Activated naive CD8-positive, alpha-beta T cell treated with anti-CD3 and anti-CD28 coated beads for 36 hours (primary cell): ENCODE measurements at places on chromosomes 2 and 18.
A peak's percentile ranks its signal among the peaks of the same experiment; 100 is the strongest.

- DNase-seq = no peak
Measured at GRCh38 chr18:37935086-37935485, 369.5 kb upstream of the CELF4 start.

- no peak for DNase-seq
Measured at GRCh38 chr2:211093743-211094303, 537.4 kb downstream of the CPS1 start.

GRCh38 chr2:55772109-55772980 lies 78.7 kb upstream of the PNPT1 start:
- no peak for DNase-seq

DNA sequence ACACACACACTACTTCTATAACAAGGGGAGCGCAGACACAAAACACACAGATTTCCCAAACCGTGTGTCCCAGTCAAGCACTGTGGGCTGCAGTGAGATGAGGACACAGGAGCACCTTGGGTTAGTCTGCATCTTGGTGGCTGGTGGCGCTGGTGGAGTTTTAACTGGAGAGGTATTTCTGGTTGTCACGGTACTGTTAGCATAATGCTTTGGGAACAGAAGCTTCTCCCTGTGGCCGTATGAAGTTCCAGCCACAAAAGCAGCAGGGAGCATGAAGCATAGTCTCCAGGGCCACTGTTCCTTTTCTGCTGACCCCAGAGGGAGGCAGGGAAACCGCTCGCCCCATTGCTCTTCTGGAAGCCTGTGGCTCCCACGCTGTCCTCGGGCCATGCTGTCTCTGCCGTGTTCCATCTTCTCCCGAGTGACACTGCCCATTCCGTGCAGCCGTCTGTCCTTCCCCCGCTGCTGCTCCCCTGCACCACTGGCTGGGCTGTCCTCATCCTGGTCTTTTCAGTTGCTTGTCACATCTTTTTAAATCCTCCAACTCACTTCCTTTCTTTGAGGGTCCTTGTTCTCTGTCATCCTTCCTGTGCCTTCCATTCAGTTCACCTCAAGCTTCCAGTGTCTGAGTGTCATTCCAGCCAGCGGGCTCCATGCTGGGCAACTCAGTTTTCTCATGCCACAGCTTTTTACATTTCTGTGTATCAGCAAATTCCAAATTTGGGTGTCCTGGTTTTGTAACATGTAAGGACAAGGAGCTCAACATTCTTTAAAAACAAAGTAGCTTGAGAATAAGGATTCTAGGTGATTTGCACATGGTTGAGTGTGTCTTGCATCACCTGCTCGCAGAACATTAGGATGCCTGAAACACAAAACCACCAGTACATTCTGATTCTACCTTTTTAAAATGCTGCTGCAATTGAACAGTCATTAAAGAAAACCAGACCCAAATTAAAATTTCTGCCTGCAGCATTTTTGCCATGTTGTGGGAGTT lies 125.0 kb downstream of the MTCL1 start:
- DNase-seq = no peak

- DNase-seq = no peak
Measured at GRCh38 chr2:217790681-217791392, 212.0 kb downstream of the TNS1 start.

- DNase-seq = no peak
Measured at GRCh38 chr2:59713577-59713976, 839.9 kb downstream of the BCL11A start.

- DNase-seq = no peak
Measured at GRCh38 chr18:62464266-62464665, 58.6 kb upstream of the ZCCHC2 start.

DNA sequence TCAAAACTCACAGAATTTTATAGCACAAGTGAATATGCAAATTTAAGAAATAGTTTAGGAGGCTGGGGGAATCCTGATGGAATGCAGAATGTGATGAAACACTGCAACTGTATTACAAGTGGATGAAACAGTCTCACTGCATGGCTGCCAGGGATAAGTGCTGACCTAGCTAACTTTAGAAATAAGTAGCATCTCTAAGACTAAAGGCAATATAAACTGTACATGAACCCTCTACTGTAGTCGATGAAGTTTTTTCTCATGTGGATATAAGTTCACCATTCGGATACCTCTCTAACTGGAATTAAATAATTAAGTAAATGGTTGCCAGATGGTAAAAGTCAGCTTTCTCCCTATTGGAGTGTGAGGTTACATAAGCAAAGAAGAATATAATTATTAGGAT lies 777.8 kb upstream of the RAB6C start:
- no peak for DNase-seq

- DNase-seq = no peak
Measured at GRCh38 chr2:207640661-207641060, 15.5 kb upstream of the METTL21A start.

DNA sequence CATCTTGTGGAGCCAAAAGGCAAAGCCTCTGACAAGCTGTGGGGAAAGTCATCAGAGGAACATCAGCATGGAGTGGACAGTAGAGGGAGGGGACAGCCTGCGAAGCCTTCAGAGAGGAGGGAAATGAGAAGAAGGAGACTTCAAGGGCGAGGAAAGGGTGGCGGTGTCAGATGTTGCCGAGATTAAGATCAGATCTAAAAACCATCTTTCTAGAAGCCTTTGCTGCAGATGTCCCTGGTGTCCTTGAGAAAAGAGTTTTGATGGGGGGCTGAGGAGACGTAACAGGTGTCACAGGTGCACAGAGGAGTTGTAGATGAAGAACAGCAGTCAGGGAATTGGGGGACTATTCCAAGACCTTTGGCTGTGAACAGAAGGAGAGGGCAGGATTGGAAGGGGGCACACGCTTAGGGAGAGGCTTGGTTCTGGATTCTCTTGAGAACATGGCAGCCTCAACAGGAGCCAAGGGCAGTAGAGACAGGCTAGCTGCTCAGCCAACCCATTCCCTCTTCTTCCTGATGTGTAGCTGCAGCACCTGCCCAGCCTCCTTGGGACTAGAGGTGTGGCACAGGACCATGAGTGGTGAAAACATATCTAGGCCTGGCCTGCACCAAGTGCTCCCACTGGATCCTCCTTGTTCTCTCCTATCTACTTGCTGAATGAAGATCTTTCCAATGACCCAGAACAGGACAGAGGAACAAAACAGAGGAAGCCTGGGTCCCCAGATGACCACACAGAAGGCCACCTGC lies 22.7 kb upstream of the NCL start:
- no peak for DNase-seq

GRCh38 chr2:83823229-83823628 lies 635.9 kb downstream of the SUCLG1 start:
- DNase-seq = no peak

GRCh38 chr2:103448495-103448894 lies 686.7 kb downstream of the TMEM182 start:
- DNase-seq = no peak

DNA sequence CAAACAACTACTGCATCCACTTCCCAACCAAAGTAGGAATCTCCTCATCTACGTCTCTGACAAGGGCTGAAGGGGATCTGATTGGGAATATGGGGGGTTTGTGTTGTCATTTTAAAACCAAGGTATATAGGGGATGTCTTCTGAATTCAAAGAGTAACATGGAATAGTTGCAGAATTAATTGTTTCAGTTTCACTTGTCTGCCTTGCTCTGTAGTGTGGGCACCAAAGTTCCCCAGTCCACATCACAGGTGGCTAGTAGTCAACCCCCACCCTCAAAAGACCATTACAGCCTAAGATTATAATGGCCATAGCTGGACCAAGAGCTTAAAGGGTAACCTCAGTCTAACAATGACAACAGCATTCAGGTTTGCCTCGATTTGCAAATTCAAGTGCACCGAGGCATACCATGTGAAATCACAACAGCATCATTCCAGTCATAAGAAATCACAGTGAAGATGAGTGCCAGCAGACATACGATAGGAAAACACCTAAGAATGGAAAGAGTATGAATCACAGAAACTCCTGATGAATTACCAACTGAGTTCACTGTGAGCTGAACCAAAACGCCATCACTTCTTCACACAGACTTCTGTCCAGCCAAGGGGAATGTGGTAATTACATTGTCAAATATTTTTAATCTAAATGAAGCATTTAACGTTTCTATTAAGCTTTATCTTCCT lies 52.4 kb downstream of the MYO5B start:
- no peak for DNase-seq

- DNase-seq = no peak
Measured at GRCh38 chr18:5558851-5559250, 15.1 kb upstream of the EPB41L3 start.

DNA sequence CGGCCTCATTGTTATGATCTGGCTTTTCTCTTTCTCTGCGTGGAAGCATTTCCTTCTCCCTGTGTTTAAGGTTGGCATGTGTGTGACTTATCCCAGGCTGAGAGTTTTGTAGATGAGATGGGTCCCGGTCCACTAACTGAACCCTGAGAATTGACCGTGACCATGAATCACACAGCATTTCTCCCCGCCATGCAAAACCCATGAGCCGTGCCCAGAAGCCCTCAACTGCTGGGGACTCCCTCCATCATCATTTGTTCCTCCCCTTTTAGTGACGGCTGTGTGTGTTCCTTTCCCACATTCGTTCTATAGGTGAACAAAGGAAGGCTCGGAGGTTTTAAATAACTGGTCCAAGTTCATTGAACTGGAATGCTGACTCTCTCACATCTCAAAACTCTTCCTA lies 30.1 kb upstream of the TXNDC2 start:
- no peak for DNase-seq

GRCh38 chr2:241772063-241772499 lies 4.5 kb upstream of the GAL3ST2 start:
- DNase-seq = peak; percentile 37

GRCh38 chr2:173077506-173078177 lies 2.0 kb downstream of the MAP3K20 start:
- DNase-seq = no peak

DNA sequence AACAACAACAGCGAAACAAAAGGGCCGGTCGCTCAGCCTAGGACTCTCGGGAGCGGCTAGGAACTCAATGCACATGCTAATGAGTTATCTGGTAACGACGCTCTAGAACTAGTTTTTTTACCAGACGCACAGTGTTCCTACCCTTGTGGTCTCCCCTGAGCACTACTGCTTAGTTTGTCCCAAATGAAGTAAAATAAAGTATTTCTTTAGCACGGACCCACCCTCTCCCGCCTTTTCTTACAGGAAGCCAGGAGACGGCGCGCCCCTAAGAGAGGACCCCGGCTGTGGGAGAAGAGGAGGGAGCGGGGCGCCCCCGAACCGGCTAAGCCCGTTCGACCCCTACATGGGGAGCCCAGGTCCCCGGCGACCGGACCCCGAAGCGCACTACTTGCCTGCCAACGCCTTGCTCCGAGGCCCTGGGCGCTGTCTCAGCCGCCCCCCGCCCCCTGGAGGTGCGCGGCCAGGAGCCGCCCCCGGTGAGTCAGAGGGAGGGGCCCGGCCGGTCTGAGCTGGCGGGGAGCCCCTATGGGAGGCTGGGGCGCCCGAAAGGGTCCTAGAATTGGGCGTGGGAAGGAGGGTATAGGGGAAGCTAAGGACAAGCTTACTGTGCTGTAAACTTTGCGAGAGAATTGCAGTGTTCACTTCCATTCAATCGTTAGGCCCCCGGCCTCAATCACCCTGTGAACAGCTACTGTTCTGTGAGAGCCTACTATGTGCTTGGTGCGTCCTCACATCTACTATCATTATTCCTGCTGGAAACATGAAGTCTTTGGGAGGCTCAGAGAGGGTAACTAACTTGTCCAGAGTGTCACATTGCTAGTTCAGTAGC lies 3.6 kb upstream of the CAPG start:
- DNase-seq = peak; percentile 78

DNA sequence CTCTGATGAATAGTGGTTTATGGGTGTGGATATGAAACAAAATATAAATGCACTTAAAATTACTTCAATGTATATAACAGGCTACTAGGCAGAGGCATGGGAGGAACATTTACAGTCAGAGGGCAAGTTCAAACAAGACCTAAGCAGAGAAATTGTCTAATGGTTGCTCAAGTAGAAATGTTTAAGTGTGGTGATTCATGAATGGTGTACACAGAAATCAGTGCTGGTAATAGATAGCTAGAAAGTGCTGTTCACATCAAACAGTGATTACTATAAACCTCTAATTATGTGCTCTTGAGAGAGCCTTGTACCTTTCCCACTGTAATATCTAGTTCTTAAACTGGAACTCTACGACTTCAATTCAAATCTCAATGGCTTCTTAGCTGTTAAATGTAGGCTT lies 485.1 kb downstream of the NRXN1 start:
- no peak for DNase-seq

- DNase-seq = no peak
Measured at GRCh38 chr2:236164201-236164924, 3.8 kb downstream of the GBX2 start.

- DNase-seq = no peak
Measured at GRCh38 chr18:42745171-42745570, 370.3 kb downstream of the RIT2 start.

DNA sequence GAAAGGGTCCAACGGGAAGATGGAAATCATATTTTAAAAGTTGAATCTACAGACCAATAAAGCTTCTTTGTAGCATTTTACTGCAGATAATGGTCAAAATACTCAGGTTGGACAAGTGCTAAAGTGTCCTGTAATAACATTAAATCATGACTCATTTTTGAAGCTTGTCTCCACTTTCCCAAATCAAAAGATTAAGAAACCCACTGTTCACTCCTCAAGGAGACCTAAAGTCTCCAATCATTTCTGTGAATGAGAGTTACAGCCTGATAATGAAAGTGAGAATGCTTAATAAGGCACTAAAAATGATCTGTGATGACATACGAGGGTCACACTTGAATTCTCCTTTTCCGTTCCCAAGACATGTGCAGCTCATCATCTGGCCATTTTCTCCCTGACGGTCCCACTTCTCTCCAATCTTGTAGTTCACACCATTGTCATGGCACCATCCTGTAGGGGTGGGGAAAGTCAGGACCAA lies 53.4 kb downstream of the ATIC start:
- DNase-seq = no peak

DNA sequence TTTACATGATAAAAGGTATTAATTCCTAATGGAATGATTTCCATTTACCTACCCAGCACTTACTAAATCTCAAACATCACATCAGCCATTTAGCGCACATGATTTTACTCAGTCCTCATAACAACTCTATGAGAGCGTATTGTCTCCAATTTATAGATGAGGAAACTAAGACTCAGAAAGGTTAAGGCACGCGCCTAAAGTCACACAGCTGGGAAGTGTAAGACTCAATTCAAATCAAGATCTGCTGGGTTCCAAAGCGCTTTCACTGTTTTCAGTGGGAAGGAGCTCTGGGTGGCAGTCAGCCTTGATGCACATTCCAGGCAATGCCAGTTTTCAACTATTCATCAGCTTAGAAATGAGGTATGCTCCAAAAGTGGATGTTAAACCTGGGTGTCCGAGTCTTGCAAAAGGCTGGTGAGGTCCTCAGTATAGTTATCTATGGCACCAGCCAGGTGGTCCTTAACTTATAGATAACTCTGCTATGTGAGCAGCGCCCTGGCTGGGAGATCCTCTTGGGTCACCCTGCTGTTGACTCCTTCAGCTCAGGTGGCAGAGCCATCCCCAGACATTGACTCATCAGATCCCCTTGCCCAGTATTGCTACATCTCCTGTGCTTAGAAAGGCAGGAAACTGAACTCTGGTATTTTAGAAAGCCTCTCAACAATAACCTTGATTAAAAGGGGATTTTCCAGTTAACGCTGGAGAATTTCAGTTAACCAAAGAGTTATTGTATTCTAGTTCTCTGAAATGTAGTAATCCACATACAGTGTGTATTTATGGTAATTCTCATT lies 47.1 kb downstream of the SLC4A1AP start:
- DNase-seq = no peak

- no peak for DNase-seq
Measured at GRCh38 chr18:56443166-56443907, 195.1 kb downstream of the TXNL1 start.

- DNase-seq = peak; percentile 52
Measured at GRCh38 chr2:127641846-127642507, 4.0 kb upstream of the GPR17 start.
